ENCODE measurements at places on chromosomes 13 and 19. TPM values are rescaled to one million over a fixed set of nuclear protein-coding genes. Genes with fewer than 3 reads are reported as not detected.

DNA sequence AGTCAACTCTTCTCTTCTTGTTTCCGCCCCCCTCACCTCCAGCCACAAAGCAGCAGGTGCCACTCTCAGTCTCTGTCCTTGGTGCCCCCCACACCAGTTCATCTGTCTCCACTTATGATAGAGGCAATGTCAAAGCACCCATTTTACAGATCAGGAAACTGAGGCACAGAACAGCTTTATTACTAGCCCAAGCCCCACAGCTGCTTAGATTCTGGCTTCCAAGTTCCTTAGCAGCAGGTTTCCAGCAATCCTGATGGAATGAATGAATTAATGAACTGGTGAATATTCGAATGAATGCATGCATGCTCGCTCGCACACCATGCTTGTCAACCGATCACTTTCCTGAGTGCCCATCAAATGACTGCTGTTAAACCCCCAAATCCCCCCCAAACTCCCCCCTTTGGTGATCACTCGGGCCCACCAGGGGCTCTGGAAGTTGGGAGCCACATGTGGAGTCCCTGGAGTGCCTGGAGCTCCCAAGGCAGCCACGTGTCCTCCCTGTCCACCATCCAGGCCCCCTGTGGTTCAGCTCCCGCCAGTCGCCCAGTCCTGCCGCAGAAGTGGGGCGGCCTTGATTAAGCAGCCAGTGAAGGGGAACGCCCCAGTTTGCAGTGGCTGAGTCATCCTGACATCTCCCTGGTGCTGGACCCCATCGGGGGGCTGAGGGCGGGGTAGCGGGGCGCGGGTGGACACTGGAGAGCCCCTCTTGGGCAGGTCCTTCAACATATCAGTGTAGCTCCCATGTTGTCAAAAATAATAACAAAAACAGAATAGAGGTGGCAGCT lies 6.8 kb downstream of the PTPRS start:
- no peak for DNase-seq

The NRTN gene
- not detected for total RNA-seq

GRCh38 chr19:48918801-48919247 lies 14.7 kb upstream of the DHDH start:
- no peak for DNase-seq

DNA sequence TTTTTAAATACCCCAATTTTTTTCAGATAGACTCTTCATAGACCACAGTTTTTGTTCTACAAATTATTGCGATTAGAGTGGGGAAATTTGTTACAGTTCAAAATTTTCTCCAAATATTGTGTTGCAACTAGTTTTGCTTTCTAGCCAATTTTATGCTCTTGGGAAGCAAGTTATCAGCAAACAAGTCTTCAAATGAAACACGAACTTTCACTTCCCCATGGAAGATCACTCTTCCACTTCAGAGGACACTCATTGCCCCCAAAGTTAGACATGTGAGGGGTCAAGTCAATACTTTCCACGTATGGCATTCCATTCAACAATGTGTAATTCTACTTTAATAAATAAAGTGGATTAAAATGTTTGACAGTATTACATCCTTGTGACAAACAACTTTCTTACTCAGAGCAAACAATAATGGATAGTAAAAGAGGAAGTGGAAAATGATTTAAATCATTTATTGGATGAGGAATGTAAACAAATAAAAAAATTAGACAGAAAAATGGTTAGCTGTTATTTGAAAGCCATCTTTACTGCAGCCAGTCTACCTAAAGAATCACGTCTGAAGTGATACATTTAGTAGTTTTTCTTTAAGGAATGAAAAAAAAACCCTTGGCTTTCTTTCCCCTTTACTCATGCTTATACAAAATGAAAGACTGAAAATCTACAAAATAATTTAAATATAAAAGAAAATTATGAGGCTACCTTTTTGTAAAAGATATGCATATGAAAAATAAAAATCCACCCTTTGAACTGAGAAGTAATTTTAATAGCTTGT lies 41.2 kb upstream of the TNFSF11 start:
- DNase-seq, result no peak

The PRRG2 gene
- 1.6 TPM for total RNA-seq

DNA sequence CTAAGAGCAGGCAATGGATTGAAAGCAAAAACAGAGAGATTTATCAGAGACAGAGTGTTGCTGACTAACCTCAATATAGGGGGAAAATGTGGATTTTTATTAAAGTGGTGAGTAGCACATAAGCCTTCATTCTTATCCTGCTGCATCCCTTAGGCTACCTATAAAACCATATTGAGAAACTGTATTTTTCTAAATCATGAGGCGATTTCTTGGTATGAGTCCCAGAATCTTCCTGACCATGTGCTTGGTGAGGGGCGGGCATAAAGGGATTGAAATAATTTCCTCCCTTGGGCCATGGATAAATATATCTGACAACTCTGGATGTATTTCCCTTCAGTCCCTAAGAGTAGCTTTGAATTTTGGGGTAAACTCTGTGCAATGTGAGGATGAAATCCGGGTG lies 72.8 kb downstream of the EFNB2 start:
- no peak for DNase-seq

The KIR2DL4 gene
- 0.41 TPM for total RNA-seq

- no peak for DNase-seq
Observed at GRCh38 chr13:103676329-103676728, 610.1 kb upstream of the SLC10A2 start.

The PRKD2 gene
- 96.9 TPM for total RNA-seq

The CAPS gene
- 8.4 TPM for total RNA-seq

DNA sequence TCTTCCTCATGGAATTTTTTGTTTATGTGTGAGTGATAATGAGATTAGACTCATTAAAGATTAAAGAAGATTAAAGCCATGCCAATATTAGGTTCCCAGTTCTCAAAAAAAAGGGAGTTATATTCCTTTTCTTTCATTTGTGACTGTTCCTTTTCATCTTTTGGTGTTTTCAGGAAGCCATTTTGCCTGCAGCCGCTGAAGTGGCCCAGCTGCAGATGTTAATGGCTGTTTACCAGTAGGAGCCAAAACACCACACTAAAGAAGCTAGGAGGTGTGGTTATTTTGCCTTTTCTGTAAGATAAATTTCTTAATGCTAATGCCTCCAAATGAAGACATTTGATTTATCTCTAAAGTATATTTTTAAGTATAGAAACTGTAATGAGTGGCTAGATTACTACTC lies 36.3 kb downstream of the ITGBL1 start:
- no peak for DNase-seq

The GFY gene
- not detected for total RNA-seq

The NPHS1 gene
- not detected for total RNA-seq

DNA sequence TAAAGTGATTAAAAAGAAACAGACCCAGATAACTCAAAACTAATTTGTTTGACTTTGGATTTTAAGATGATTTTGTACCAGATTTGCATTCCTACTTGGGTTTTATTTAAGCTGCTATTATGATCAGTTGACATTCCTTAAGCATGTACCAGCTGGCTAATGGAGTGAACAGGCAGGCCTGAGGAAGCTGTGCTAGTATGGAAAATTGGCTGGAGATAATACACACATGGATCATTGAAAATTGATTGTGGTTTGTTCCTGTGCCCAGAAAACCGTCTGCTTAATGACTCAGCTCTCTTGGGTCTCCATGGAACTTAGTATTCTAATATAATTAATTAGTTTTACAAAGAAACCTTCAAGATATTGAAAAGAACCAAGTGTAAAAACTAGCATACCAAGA lies 22.6 kb downstream of the POLR1D start:
- DNase-seq, result no peak

GRCh38 chr13:98548230-98548629 lies 28.7 kb downstream of the STK24 start:
- no peak for DNase-seq

DNA sequence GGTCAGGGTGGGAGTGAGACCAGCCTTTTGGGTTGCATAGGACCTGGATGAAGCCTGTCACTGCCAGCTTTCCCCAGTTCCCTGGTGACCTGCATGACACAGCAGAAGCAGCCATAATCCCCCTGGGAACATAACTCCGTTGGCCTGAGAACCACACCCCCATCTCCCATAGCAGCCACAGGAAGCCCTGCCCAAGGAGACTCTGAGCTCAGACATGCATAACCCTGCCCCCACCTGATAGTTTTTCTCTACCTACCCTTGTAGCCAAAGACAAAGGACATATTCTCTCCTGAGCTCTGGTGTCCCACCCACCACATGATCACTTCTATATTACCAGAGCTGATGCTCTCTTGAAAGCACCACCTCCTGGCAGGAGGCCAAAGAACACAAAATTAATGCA lies 413.5 kb upstream of the HTR2A start:
- DNase-seq, result no peak

DNA sequence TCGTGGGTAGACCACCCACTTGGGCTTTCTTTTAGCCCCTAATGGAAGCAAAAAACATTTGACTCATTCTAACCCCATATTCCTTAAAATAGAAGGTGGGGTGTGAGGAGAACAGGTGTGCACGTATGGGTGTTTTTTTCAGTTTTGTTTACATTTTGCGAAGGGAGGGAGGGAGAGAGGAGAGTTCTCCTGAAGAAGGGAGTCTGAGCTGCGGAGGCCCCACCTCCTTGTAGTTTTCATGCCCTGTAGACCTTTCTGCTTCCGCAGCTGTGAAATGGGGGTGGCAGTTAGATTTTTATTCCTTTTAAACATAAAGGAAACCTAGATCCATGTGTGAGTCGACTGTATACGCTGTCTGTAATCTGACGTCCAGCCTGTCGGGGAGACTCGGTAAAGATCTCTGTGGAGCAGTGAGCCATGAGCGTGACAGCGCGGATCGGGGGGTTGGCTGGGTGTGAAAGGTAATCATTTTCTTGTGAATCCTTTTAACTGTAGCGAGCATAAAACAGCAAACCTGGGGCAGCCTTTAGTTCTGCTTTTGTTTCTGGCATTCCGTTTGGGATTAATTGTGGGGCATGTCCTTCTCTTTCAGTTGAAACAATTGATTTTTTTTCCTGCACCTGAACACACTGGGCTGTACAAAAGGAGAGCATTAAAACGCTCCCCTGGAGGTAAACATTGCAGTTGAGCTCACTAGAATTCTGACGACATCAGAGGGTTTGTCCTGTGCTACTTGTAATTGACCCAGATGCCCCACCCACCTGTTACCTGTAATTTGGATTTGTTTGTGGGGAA lies 2.3 kb downstream of the UPF1 start:
- DNase-seq, result no peak

DNA sequence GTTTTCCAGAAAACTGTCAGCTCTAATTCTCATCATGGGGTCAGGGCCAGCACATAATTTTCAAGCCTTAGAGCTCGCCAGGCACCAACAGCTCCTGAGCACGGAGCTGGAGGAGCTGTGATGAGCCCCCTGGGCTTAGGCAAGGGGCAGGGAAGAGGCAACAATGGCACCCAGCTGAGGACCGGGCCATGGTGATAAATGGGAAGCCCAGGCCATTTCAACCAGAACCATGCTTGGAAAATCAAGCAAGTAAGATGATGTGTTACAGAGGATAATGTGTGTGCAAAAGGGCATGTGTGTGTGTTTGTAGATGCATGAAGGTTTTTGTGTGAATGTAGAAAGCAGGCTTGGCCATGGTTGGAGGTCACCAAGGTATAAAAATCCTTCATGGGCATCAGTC lies 66.8 kb upstream of the UBAC2 start:
- no peak for DNase-seq

The DPF1 gene
- 1.0 TPM for total RNA-seq

The WDFY2 gene
- 4.9 TPM for total RNA-seq

The FFAR3 gene
- not detected for total RNA-seq

GRCh38 chr19:53868091-53868891 lies 608 bp downstream of the MYADM start:
- DNase-seq, result no peak

- no peak for DNase-seq
Observed at GRCh38 chr13:91417660-91418325, 19.4 kb downstream of the GPC5 start.

The ZNF560 gene
- total RNA-seq, result 0.23 TPM

- no peak for DNase-seq
Observed at GRCh38 chr13:46480131-46480530, 72.8 kb upstream of the LRCH1 start.

DNA sequence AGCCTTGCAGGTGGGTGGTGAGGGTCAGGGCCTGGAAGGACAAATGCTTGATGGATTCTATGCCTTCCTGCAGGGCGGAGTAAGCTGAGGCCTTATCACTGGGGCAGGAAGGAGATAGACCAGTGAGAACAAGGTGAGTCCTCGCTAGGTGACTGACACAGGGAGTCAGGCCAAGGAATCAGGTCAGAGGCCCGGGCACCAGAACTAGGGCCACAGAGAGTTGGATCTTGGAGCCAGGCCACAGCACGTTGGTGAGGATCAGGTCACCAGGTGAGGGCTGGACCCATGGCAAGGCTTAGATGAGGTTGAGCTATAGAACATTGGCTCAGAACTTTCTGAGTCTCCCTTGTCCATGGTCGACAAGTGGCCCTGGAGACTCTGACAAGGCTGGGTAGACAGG lies 328.2 kb downstream of the FOXO1 start:
- no peak for DNase-seq
